Activated CD4-positive, CD25-positive, alpha-beta regulatory T cell treated with anti-CD3 and anti-CD28 coated beads, Interleukin-2, amount 50 U/mL, for 24 hours (primary cell): ENCODE measurements at places on chromosomes 1 and 21.

DNA sequence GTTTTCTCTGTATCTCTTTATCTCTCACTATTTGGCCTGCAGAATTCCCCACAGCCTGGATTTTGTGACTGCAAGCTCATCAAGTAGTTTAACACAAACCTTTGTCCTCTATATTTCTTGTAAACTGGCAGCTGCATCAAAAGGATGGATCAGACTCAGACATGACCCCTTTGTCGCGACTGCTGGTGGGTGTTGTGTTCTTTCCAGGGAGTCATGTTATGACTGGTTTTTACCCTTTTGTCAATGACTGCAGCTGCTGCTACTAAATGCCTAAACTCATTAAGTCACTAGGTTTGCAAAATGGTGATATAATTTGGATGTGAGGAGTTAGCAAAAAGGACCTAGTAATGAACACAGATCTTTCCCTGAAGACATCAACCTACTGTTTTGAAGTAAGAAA, 10.2 kb upstream of the TOMM20 start:
- peak; percentile 80 for ATAC-seq

DNA sequence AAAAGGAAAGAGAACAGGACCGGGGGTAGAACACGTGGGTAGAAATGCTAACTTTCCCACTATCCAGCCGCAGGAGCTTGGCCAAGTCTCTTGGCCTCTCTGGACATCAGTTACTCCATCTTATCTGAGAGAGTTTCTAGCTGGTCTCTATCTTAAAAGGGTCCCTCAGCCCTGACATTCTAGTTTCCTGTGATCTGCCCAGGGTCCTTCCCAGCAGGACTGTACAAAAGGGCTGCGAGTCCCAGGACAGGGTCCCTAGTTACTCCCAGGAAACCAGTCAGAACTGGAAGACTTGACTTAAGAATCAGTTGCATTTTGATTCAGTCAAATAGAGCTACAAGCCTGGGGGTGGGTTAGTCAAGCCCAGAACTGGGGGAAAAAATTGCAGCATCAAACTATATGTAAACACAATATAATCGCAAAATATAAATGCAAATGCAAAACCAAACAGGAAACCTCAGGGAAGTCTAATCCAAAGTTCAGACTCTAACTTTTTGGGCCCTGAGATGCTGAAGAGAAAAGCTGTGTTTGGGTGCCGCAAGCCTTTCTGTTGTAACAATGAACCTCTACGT, 2.9 kb downstream of the ASAP3 start:
- no peak for ATAC-seq

GRCh38 chr21:18384771-18385170, 18.8 kb downstream of the TMPRSS15 start:
- no peak for ATAC-seq

DNA sequence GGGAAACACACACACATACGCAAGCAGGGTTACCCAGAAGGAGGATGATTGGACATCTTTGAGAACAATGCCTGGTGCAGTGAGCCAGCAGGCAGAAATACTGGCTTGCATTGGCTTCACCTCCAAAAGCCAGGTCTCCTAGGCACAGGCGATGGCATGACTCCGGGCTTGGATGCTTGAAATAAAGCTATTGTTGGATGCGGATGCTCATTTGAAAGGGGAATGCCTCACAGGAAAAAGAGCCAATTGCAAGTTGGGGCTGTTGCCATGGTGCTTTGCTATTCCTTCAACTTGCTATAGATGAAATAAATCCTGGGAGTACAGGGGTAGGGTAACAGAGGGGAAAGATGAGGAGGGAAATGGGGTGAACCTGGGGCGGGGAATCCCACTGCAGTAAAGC, 180.7 kb upstream of the SGIP1 start:
- ATAC-seq: no peak

GRCh38 chr1:19437891-19438294, 47.4 kb downstream of the CAPZB start:
- no peak for ATAC-seq

DNA sequence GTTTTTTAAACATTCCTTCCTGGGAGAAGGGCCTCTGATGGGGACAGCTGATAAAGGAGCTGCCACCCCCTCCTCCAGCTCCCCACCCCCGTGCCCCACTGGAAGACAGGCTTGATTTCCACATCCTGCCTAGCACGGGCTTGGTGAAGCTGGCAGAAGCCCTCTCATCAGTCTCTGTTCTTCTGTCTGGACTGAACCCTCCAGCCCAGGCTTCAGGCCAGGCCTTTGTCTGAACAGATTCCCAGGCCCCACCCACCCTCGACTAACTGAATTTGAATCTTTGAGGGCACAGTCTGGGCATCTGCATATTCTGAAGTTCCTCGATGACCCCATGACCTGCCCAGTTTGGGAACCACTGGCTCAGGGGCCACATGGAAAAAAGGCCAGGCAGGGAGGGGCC, 75.3 kb downstream of the CD58 start:
- no peak for ATAC-seq

GRCh38 chr1:69919129-69919921, 286.1 kb downstream of the LRRC40 start:
- ATAC-seq: no peak

GRCh38 chr1:212368073-212368484, 46.6 kb downstream of the PACC1 start:
- ATAC-seq: peak; percentile 76

- ATAC-seq: no peak
Observed at GRCh38 chr1:221841251-221841982, 99.5 kb upstream of the DUSP10 start.

DNA sequence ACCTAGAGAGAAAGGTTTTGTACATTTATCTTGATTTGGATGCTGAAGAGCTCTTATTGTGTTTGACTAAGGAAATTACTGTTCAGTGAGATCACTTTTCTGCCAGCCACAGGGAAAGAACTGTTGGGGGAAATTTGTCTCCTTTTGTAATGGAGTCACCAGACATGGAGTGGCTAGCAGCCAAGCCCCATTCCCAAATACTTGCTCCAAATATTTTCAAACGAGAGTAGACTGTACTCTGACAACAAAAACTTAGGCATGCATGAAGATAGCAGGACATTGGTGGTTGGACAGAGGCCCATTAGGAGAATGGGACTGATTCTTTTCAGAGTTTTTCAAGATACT, 21.1 kb downstream of the IPO9 start:
- no peak for ATAC-seq

DNA sequence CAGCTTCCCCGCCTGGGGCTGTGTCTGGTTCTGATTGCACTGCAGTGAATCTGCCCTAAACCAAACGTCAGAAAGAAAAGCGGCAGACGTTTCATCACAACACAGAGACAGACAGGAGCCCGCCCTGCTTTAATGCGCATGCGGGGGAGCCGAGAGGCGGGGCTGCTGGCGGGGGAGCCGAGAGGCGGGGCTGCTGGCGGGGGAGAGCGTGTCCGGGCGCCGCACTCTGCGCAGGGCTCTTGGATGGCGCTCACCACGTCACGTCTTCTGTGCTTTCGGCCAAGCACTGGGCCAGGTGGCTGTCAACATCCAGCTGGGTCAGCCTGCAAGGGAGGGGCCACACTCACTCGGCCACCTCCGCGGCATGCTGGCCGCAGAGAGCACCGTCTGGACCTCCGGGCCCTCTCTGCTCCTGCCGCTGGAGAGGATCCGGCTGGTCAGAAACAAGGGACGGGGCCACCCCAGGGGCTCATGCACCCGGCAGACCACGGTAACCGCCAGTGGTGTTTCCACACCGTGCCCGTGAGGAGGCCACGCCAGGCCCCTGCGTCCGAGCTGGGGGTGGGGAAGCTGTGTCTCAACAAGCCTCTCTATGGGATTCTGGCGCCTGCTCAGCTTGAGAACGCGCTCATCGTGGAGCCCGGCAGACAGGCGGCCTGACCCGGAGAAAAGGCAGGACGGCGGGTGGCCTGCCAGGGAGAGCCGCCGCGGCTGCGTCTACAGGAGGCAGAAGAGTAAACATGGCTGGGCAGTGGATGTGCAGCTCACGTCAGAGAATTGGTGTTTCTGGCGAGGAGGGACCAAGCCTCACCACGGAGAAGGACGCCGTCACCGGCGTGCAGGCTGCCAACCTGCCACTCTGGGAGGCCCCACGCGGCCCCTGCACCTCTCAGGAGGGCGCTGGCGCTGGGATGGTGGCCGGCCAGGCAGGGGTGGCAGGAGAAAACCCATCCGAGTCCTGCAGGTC, 4.8 kb downstream of the FAAP20 start:
- ATAC-seq: peak; percentile 93

DNA sequence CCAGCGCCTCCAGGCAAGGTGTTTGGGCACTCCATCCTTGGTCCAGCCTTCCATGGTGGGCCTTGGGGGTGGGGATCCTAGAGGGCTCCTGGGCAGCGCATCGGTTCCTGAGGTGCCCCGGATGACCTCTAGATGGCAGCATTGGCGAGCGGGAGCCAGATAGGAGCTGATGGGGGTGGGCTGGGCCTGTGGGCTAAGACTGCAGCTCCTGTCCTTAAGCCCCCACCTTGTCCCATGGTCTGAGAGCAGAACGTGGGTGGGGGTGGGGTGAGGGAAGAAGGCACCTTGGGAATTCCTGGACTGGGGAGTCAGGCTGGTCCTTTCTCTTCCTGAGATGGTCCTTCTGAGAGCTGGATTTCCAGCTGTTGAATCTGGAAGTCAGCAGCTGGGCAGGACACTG, 93.4 kb upstream of the CSF3R start:
- peak; percentile 55 for ATAC-seq

DNA sequence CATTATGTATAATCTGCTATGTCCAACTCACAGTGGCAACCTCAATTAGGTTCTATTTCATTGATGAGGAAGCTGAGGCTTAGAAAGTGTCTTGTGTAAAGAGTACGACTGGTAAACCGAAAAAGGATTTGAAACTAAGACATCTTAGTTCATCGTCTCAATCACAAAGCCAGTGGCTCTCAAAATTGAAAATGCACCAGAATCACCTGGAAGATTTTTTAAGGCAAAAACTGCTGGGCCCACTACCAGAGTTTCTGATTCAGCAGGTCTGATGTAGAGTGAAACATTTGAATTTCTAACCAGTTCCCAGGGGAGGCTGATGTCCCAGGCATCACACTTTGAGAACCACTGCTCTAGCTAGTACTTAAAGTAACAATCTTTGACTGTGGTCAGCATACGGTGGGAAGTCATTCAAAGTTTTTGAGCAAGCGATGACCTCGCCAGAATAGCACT, 5.2 kb upstream of the LRRC53 start:
- ATAC-seq: no peak

DNA sequence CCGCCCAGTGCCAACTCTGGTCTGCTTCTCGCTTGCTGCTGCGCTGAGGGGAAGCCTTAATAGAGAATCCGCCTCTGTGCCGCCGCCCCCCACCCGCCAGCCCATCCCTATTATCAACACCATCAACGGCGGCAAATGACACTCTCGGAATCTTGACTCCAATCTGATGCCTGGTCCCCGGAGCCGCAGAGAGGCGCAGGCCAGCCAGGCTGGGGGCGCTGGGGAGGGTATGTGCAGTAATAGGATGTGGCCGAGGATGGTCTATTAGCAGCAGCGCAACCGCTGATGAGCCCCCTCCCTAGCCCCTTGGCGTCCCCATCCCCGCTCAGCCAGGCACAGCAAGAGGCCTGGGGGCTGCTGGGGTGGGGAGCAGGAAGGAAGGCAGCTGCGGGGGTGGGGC, 15.1 kb upstream of the DMBX1 start:
- no peak for ATAC-seq

DNA sequence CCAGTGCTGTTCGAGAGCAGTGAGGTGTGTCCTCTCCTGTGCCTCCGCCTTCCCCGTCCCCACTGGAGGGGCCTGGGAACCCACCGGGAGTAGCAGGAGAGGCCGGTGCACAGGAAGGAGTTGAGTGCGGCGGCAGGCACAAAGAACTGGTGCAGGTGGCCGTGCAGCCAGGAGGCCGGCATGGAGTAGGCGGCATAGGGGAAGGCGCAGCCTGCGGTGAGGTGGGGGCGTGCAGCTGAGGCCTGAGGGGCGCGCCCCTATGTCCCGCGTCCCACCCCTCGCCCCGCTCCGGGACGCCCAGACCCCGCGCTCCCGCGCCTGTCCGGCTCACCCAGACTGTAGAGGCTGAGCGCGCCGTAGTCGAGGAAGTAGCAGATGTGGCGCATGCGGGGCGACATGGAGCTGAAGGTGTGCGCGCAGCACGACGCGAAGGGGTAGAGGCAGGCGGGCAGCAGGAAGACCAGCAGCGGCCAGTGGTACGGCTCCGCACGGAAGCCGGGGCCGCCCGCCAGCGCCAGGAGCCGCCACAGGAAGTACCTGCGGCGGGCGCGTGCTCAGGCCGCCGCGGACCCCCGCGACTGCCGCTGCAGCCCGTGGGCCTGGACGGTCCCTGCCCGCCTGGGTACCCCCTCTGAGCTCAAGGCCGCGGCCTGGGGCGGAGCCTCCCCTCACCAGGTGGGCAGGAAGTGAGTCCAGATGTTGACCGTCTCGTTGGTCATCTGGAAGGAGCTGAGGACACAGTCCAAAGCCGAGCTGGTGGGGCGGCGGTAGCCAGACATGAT, 2.2 kb downstream of the PAQR6 start:
- ATAC-seq: peak; percentile 55

- no peak for ATAC-seq
Observed at GRCh38 chr1:233135833-233136232, 159.7 kb downstream of the PCNX2 start.

DNA sequence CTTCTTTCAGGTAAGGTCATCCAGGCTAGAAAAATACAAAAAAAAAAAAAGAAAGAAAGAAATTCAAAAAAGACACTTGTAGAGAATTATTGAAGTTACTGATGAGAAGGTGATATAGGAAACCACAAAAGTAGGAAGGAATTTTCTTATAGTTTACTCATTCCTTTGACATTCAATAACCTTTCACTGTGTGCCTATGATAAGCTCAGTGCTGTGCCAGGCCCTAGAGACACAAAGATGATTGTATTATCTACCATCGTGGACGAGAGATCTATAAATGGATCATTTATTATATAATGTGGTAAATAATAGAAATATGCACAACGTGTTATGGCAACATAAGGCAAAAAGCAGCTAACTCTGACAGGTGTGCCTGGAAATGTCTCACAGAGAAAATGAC, 109.6 kb upstream of the NGF start:
- no peak for ATAC-seq

- ATAC-seq: no peak
Observed at GRCh38 chr1:218164111-218164929, 120.8 kb upstream of the RRP15 start.
